Progenitor cell of endocrine pancreas (in vitro differentiated cells): ENCODE measurements at places on chromosomes 16 and 17.

- no peak overlapping the region for H3K27ac ChIP-seq
- peaks cover 14% of the 10 kb centered on the region for H3K27me3 ChIP-seq
- no peak overlapping the region for H3K4me3 ChIP-seq
- H3K36me3 ChIP-seq, result no peaks in the 10 kb centered on the region
- DNase-seq, result no peak
Observed at GRCh38 chr17:27733773-27734172, 66.6 kb downstream of the NOS2 start.

GRCh38 chr17:73286863-73287296, 24.9 kb downstream of the CDC42EP4 start:
- peak overlapping the region; percentile 53 for H3K27ac ChIP-seq
- DNase-seq, result no peak
- no peaks in the 10 kb centered on the region for H3K27me3 ChIP-seq
- peaks cover 8% of the 10 kb centered on the region for H3K36me3 ChIP-seq
- no peak overlapping the region for H3K4me3 ChIP-seq

- H3K4me3 ChIP-seq, result no peak overlapping the region
- no peak for DNase-seq
- H3K27me3 ChIP-seq, result peaks cover 49% of the 10 kb centered on the region
- H3K27ac ChIP-seq, result no peak overlapping the region
- no peaks in the 10 kb centered on the region for H3K36me3 ChIP-seq
Observed at GRCh38 chr16:3101841-3102470, 2.9 kb upstream of the ZSCAN10 start.

DNA sequence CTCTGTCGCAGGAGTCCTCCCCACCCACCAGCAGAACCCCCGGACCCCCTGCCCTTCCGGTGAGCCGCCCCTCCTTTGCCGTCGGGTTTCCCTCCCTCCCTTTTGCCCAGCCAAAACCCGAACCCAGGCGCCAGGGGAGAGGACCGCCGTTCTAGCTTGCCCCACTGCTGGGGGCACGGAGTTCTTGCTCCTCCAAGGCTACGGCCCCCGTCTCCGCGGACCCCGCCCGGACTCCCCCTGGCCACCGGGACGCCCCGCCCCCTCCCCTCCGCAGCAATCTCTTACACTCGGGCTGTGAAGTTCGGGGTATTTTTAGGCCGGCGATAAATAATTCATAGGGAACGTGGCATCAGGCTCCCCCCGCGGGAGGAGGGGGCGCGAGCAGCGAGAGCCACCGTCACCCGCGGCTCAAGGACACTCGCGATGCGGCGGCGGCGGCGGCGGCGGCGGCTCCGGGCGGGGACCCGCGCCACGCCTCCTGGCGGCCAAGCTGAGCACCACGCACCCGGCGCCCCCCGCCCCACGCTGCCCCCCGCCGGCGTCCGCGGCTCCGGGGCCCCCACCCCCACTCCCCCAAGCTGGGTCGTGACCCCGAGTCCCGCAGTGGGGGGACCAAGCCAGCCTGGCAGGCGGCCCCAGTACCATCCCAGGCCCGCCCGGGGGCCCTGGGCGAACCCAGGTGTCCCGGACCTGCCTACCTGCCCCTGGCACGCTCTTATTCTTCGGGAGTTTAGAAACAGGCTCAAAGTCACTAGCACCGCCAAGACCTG, at the start of gene GRIN2C:
TSS of gene GRIN2C (minus strand) at position 427 of the 770 bp plus-strand sequence. CDS start 4,793 bp downstream, outside the sequence.
- no peak for DNase-seq
- H3K27me3 ChIP-seq, result peaks cover 63% of the 10 kb centered on the region
- peaks cover 2% of the 10 kb centered on the region for H3K4me1 ChIP-seq
- H3K4me3 ChIP-seq, result peak within 1 kb of the TSS; percentile 33
- H3K36me3 ChIP-seq, result no peaks in the 10 kb centered on the region
- no peak within 1 kb of the TSS for H3K27ac ChIP-seq

DNA sequence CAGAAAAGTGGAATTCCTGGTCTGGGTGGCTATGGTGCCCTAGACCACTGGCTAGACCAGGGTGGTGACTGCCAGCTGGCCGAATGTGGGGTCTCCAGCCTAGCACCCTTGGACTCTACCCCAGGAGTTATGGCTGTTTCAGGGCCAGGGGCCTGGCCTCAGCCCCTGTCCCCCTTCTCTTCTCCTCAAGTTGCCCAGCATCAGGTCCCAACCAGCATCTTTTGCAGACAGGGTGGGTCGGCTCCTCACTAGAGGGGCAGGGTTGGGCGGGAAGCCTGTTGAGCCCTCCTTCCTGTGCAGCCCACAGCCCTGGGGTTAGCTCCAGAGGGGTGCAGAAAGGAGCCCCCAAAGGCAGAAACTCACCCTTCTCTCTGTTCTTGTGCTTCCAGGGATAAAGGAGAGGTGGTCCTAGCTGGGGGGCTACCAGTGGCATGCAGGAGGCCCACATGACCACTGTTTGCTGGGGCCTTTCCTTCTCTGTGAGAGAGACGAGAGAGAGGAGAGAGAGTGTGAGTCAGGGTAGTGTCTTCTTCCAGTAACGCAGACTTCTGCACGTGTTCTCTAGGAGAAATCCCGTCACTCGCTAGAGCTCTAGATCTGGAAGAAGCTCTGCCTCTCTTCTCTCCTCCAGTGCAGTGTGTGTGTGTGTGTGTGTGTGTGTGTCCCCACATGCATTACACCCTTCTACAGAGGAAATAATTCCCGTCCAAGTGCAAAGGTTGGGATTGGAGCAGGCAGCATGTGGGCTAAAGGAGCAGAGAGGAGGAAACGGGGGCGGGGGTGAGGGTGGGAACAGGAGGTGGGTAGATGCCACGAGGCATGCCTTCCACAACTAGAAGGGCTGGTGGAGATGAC, 209.4 kb downstream of the SEC14L1 start:
- H3K4me1 ChIP-seq, result no peaks in the 10 kb centered on the region
- H3K36me3 ChIP-seq, result no peaks in the 10 kb centered on the region
- H3K4me3 ChIP-seq, result no peak overlapping the region
- DNase-seq, result no peak
- no peaks in the 10 kb centered on the region for H3K27me3 ChIP-seq

GRCh38 chr17:42586514-42587230, 9.1 kb upstream of the PSMC3IP start:
- H3K27ac ChIP-seq, result peak overlapping the region; percentile 28
- DNase-seq, result no peak
- H3K36me3 ChIP-seq, result peaks cover 20% of the 10 kb centered on the region
- H3K4me3 ChIP-seq, result no peak overlapping the region
- no peaks in the 10 kb centered on the region for H3K4me1 ChIP-seq
- no peaks in the 10 kb centered on the region for H3K27me3 ChIP-seq

DNA sequence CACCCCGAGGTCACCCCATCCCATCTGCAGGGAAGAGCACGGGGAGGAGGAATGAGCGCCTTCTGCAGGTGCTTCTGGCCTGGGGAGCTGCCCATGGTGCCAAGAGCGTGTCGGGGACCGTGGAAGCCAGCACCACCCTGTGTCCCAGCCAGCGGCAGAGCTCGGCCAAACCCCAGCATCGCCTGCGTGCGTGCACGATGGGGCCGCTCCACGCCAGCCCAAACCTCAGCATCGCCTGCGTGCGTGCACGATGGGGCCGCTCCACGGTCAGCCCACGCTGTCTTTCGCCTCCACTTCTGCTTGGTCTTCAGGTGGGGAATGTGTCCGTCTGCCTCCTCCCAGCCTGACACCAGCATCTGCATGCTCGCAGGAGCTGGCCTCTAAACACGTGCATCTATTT, 13.9 kb downstream of the GALNS start:
- no peaks in the 10 kb centered on the region for H3K36me3 ChIP-seq
- DNase-seq, result no peak
- no peak overlapping the region for H3K4me3 ChIP-seq

- peak; percentile 71 for DNase-seq
- H3K4me1 ChIP-seq, result no peaks in the 10 kb centered on the region
- no peak overlapping the region for H3K27ac ChIP-seq
- H3K36me3 ChIP-seq, result peaks cover 22% of the 10 kb centered on the region
- H3K4me3 ChIP-seq, result no peak overlapping the region
- H3K27me3 ChIP-seq, result no peaks in the 10 kb centered on the region
Observed at GRCh38 chr16:46929378-46930332, 43.8 kb downstream of the DNAJA2 start.

DNA sequence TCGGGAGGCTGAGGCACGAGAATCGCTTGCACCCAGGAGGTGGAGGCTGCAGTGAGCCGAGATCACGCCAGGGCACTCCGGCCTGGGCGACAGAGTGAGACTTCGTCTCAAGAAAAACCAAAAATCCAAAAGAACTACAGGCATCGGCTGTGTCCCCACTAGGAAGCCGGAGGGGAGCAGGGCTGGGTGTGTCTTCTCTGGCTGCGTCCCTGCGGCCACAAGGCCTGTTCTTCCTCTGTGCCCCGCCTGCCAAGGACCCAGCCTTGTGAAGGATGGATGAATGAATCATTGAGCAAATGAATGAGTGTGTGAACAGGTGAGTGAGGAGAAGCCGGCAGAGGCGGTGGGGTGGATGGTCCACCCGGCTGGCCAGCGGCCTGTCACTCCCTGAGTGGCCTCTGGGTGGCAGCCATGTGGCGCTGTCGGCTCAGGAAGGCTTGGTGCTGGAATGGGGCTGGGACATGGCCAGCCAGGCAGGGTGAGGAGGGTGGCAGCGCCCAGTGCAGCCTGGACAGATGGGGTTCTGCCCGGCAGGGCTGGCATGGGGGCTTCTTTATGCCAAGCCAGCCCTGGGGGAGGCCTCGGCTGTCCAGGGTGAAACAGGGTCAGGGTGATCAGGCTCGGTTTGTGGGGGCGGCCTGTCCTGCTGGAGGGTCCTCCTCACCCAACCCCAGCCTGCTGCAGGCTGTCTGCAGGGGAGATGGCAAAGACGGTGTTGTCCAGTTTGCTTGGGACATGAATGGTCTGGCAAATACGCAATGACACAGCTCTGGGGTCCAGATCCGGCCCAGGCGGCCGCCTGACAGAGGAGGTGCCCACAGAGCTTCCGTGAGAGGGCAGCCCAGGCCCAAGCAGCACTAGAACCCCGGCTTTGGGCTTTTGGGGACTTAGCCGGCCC, 21.7 kb downstream of the SLC25A10 start:
- H3K27me3 ChIP-seq, result peaks cover 19% of the 10 kb centered on the region
- no peaks in the 10 kb centered on the region for H3K36me3 ChIP-seq
- H3K4me1 ChIP-seq, result no peaks in the 10 kb centered on the region
- no peak overlapping the region for H3K27ac ChIP-seq
- H3K4me3 ChIP-seq, result no peak overlapping the region

GRCh38 chr16:3487521-3488410, 7.5 kb downstream of the C16orf90 start:
- no peaks in the 10 kb centered on the region for H3K27me3 ChIP-seq
- H3K4me1 ChIP-seq, result no peaks in the 10 kb centered on the region
- H3K36me3 ChIP-seq, result peaks cover 8% of the 10 kb centered on the region
- DNase-seq, result no peak

- DNase-seq, result peak; percentile 79
- no peaks in the 10 kb centered on the region for H3K36me3 ChIP-seq
- H3K27ac ChIP-seq, result peak overlapping the region; percentile 76
- H3K4me1 ChIP-seq, result peaks cover 9% of the 10 kb centered on the region
- peaks cover 2% of the 10 kb centered on the region for H3K27me3 ChIP-seq
Observed at GRCh38 chr16:48623304-48624016, 13.5 kb upstream of the N4BP1 start.

DNA sequence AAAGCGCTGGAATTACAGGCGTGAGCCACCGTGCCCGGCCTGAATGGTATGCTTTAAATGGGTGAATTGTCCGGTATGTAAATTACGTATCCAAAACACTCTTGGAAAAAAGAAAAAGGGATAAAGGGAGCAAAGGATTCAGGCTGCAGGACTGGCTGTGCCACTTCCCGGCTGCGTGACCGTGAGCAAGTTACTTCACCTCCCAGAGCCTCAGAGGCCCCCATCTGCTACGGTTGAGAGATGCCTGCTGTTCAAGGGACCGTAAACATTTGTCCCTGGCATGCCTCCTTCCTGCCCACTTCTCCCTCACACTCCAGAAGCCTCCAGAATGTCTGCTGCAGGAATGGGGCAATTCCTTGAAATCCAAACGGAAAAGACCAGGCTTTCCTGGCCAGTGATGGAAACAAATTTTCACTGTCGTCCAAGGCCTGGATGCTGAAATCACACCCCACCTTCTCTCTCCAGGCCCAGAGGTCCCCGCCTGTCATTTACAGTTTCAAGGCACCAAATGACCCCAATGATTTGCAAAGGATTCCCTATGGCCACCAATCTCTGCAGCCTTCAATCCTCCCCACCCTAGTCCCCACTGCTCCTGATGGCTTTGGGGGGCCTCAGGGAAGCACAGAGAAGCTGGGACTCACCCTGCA, 22.9 kb upstream of the LITAF start:
- no peak overlapping the region for H3K27ac ChIP-seq
- peaks cover 3% of the 10 kb centered on the region for H3K4me1 ChIP-seq
- H3K27me3 ChIP-seq, result peaks cover 6% of the 10 kb centered on the region
- no peaks in the 10 kb centered on the region for H3K36me3 ChIP-seq
- no peak overlapping the region for H3K4me3 ChIP-seq

DNA sequence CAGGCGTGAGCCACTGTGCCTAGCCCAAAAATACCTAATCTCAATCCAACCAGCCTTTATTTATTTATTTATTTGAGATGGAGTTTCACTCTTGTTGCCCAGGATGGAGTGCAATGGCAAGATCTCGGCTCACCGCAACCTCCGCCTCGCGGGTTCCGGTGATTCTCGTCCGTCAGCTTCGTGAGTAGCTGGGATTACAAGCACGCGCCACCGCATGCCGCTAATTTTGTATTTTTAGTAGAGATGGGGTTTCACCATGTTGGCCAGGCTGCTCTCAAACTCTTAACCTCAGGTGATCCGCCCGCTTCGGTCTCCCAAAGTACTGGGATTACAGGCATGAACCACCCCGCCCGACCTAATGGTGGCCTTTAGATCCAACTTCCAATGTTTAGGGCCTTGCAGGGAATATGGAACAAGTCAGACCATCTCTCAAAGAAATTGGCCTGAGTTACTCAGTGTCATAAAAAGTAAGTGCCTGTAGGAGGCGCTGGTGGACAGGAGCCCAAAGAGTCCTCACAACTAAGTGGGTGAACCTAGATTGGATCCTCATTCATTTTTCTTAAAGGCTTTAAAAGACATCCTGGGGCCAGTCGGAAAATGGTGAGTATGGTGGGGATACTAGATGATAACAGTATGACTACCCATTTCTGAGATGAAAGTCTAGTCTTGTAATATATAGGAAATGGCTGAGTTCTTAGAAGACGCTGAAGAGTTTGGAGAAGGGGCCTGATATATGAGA, 4.6 kb downstream of the ZSCAN10 start:
- no peaks in the 10 kb centered on the region for H3K4me1 ChIP-seq
- peaks cover 25% of the 10 kb centered on the region for H3K27me3 ChIP-seq
- H3K27ac ChIP-seq, result no peak overlapping the region
- H3K4me3 ChIP-seq, result no peak overlapping the region
